ENCODE measurements at places on chromosomes 1 and 21. TPM values are rescaled to one million over a fixed set of nuclear protein-coding genes. Genes with fewer than 3 reads are reported as not detected.

DNA sequence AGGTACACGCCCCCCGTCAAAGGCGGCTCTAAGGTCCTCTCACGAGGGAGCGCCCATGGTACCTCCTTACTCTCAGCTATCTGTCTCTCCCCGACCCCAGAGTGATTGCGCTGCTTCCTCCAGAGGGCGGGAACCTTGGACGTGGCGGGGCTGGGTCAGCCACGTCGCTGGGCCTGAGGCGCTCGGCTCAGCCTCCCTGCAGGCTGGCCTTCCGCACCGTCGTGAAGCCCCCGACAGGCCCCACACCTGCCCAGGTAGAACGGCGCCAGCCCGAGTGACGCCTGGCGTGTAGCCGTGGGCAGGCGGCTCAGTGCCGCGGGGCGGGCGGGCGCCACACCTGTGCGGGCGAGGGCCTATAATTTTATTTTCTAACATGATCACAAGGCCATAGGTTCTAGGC lies 122.2 kb upstream of the BEND5 start:
- no peak overlapping the region for H3K27ac ChIP-seq
- no peak overlapping the region for H3K4me3 ChIP-seq
- H3K4me1 ChIP-seq: no peaks in the 10 kb centered on the region
- H3K27me3 ChIP-seq: no peaks in the 10 kb centered on the region
- DNase-seq: peak; percentile 53
- no peaks in the 10 kb centered on the region for H3K36me3 ChIP-seq

DNA sequence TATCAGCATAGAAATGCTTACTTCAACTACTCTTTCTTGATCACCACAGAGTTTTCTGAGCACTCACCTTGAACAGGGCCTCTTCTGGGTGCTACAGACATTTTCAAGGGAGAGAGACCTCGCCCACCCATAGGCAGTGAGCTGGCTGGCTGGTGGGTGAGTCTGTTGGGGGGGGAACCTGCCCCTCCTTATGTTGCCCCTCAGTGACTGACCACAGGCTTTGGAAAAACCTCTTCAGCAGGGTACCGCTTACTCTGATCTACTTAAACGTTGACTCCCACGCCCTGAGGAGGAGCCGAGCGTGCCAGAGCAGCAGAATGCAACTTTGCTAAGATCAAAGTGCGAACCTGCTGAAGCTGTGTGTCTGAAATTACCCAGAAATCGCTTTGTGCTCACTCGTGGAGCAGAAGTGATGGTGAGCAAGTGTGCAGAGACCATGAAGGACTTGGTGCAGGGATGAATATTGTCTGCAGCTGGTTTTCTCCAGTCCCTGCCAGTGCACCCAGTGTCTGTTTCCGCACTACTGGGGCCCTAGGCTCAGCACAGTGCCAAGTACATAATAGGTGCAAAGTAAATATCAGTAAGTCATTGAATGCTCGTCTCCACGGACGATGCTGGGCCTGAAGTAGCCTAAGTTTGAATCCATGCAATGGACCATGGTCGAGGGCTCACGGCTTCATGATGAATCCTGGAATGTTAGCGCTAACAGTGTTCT lies 158.7 kb upstream of the IRF2BP2 start:
- H3K27me3 ChIP-seq: no peaks in the 10 kb centered on the region
- H3K4me3 ChIP-seq: no peak overlapping the region

- H3K4me1 ChIP-seq: peaks cover 14% of the 10 kb centered on the region
- no peak overlapping the region for H3K4me3 ChIP-seq
- DNase-seq: no peak
- no peaks in the 10 kb centered on the region for H3K27me3 ChIP-seq
Observed at GRCh38 chr1:234584420-234584805, 25.6 kb downstream of the IRF2BP2 start.

DNA sequence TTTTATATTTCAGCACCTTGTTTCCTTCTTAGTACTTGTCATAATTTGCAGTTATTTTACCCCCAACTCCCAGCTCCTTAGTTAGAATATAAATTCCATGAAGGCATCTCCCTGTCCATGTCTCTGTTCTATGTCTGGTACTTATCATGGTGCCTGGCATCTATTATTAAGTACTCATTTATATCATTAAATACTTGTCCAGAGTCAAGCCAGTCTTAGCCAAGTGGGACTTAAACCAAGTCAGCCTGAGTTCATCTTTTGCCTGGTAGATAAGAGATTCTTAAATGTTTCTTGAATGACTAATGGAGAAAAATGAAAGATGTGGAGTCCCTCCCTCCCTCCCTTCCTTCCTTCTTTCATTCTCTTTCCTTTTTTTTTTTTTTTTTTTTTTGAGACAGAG lies 9.4 kb downstream of the SLC25A44 start:
- H3K27ac ChIP-seq: peak overlapping the region; percentile 25
- H3K4me3 ChIP-seq: no peak overlapping the region
- peaks cover 4% of the 10 kb centered on the region for H3K36me3 ChIP-seq
- H3K4me1 ChIP-seq: peaks cover 16% of the 10 kb centered on the region
- H3K27me3 ChIP-seq: no peaks in the 10 kb centered on the region

GRCh38 chr1:58927041-58927721 lies 143.3 kb upstream of the JUN start:
- peaks cover 5% of the 10 kb centered on the region for H3K4me1 ChIP-seq
- H3K4me3 ChIP-seq: no peak overlapping the region
- H3K36me3 ChIP-seq: no peaks in the 10 kb centered on the region
- no peak overlapping the region for H3K27ac ChIP-seq
- no peaks in the 10 kb centered on the region for H3K27me3 ChIP-seq

- no peak overlapping the region for H3K4me3 ChIP-seq
- H3K27ac ChIP-seq: no peak overlapping the region
- no peaks in the 10 kb centered on the region for H3K4me1 ChIP-seq
- H3K36me3 ChIP-seq: no peaks in the 10 kb centered on the region
- DNase-seq: no peak
Observed at GRCh38 chr1:234238060-234238459, 135.2 kb upstream of the COA6 start.

DNA sequence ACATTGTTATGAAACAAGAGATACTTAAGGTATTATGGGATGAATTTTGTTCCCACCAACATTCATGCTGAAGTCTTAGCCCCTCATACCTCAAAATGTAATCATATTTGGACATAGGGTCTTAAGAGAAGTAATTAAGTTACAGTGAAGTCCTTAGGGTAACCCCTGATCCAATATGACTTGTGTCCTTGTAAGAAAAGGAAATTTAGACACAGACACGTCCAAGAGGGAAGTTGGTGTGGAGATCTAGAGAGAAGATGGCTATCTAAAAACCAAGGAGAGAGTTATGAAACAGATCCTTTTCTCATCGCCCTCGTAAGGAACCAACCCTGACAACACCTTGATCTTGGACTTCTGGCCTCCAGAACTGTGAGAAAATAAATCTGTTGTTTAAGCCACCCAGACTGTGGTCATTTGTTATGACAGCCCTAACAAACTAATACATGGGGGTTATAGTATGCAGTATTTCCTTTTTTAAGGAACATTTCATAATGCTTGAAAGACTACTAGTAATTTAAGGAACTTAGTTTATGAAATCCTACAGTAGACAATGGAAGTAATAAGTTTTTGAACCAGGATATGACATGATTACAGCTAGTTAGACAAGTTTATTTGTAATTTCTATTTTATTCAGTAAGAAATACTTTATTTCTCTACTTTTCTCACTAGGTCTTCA lies 875.5 kb upstream of the ADGRL2 start:
- H3K4me1 ChIP-seq: no peaks in the 10 kb centered on the region
- H3K27ac ChIP-seq: no peak overlapping the region
- no peak for DNase-seq
- H3K36me3 ChIP-seq: no peaks in the 10 kb centered on the region
- no peaks in the 10 kb centered on the region for H3K27me3 ChIP-seq

DNA sequence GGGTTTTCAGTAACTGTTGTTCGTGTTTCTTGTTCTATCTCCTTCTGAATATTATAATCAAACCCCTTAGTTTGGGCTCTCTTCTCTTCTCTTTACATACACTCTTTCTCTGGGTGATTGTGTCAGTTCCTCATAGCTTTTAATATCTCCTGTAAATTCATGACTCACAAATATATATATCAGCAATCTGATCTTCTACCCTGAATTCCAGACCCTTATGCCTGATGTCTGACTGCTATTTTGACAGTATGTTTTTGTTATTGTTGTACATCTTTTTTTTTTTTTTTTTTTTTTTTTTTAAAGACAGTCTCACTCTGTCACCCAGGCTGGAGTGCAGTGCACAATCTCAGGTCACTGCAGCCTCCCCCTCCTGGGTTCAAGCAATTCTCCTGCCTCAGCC lies 70.8 kb upstream of the MPC2 start:
- H3K36me3 ChIP-seq: no peaks in the 10 kb centered on the region
- no peaks in the 10 kb centered on the region for H3K4me1 ChIP-seq
- H3K27ac ChIP-seq: no peak overlapping the region
- no peak for DNase-seq
- no peaks in the 10 kb centered on the region for H3K27me3 ChIP-seq
- H3K4me3 ChIP-seq: no peak overlapping the region

The MRAP gene
- 2.3 TPM for total RNA-seq

DNA sequence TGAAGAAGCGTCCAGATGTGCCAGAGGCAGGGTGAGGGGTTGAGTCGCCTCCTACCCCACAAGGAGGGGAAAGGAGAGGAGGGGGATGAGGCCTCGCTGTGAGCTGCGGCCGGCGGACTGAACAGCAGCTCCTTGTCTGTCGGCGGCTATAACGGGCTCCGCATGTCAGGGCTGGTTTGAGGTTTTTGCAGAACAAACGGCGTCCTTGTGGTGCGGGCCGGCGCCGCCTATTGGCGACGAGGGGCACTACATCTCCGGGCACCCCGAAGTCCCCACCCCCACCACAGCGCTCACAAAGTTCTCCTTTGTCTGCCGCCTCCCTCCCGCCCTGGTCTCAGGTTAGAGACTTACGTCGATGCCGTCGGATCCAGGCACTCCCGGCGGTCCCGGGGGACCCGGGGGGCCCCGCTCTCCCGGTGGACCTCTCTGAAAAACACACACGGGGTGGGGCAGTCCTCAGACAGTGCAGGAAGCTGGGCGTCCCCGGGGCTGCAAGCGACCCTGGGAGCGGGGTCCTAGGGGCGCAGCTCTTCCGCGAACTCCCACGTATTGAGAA lies 1.8 kb downstream of the COL9A2 start:
- H3K27me3 ChIP-seq: peaks cover 25% of the 10 kb centered on the region
- no peaks in the 10 kb centered on the region for H3K36me3 ChIP-seq
- peak; percentile 82 for DNase-seq
- peak overlapping the region; percentile 34 for H3K4me3 ChIP-seq
- H3K4me1 ChIP-seq: peaks cover 25% of the 10 kb centered on the region

DNA sequence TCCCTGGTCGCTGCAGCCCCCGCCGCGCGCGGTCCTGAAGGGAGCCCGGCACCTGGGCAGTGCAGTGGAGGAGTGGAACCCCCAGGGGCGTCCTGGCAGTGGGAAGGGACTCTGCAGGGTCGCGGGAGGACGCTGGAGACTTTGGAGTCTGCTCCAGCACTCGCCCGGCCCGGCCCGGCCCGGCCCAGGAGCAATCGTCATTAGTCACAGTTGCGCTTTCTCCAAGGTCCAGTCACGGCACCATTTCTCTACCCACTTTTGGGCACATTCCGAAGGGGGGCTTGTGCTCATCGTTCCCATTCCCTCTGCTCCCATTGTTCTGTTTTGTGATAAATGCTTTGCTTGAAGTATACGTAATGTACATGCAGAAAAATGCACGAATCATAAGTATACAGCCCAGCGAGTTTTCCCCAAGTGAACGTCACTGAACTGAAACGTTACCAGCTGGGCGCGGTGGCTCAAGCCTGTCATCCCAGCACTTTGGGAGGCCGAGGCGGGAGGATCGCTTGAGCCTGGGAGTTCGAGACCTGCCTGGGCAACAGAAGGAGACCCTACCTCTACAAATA lies 999 bp downstream of the THAP3 start:
- peak overlapping the region; percentile 78 for H3K4me3 ChIP-seq
- no peaks in the 10 kb centered on the region for H3K27me3 ChIP-seq
- peaks cover 15% of the 10 kb centered on the region for H3K4me1 ChIP-seq
- peak overlapping the region; percentile 90 for H3K27ac ChIP-seq
- DNase-seq: no peak
- H3K36me3 ChIP-seq: peaks cover 68% of the 10 kb centered on the region

The IFNAR2 gene
- total RNA-seq: 46.7 TPM

The OR2L2 gene
- total RNA-seq: not detected

The CBS gene
- 3.5 TPM for total RNA-seq

GRCh38 chr1:63928186-63929105 lies 154.6 kb downstream of the ROR1 start:
- no peak overlapping the region for H3K4me3 ChIP-seq
- peak; percentile 51 for DNase-seq
- H3K27ac ChIP-seq: peak overlapping the region; percentile 85
- no peaks in the 10 kb centered on the region for H3K36me3 ChIP-seq
- no peaks in the 10 kb centered on the region for H3K27me3 ChIP-seq

Measured in heart left ventricle (tissue), 16 donors.